ENCODE measurements at places on chromosomes 11 and 22.

DNA sequence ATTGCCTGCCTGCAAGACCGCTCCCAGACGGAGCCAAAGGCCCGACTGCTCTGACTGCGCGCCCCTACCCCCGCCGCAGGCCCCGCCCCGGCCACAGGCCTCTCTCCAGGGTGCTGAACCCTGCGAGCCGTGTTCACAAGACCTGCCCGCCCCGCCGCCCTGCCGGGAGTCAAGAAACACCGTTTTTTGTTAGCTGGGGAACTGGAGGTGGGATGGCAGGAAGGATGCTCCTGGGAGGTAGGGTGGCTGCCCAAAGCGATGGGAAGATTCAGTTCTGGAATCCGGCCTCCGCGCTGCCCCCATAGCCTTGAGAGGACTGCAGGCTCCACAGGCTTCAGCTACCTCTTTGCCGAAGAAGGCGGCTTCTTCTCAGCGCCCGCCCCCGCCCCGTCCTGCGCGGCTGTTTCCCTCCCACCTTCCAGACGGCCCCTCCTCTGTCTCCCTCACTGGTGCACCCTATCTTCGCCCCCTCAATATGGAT lies 2.7 kb upstream of the PDE2A start:
- no peak for DNase-seq

GRCh38 chr11:134008634-134009071 lies 51.9 kb upstream of the IGSF9B start:
- no peak for DNase-seq

DNA sequence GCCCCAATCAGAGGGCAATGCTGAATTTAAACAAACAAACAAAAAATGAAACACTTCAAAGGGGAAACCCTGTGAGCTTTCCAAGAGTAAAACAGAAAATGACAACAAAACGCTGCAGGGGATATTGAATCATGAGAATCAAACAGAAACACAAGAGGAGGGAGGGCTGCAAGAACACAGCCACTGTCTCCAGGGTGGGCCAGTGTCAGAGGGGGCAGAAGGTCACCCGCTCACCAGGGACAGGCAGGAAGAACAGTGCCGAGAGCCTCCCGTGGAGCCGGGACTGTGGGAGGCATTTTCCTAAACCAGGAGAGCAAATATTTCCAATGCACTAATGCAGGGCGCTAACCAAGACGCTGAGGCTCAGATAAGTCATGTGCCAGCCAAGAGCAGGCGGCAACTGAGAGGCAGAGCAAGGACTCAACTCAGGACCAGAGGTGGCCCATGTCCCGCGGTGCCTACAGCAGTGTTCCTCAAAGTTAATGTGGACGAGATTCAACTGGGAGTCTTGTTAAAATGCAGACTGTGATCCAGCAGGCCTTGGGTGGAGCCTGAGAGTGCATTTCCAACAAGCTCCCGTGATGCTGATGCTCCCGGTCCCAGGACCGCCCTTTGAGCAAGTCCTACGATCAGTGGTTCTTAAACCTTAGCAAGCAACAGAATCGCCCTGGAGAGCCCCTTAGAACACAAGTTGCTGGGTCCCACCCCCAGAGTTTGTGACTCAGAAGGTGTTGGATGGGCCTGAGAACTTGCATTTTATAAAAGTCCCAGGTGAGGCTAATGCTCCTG lies 197.2 kb downstream of the TENM4 start:
- no peak for DNase-seq

- DNase-seq: no peak
These were observed 41.4 kb downstream of the MCHR1 start for GRCh38 chr22:40720538-40721256.

- DNase-seq: peak; percentile 34
These were observed 17.5 kb downstream of the RELT start for GRCh38 chr11:73393479-73394415.

DNA sequence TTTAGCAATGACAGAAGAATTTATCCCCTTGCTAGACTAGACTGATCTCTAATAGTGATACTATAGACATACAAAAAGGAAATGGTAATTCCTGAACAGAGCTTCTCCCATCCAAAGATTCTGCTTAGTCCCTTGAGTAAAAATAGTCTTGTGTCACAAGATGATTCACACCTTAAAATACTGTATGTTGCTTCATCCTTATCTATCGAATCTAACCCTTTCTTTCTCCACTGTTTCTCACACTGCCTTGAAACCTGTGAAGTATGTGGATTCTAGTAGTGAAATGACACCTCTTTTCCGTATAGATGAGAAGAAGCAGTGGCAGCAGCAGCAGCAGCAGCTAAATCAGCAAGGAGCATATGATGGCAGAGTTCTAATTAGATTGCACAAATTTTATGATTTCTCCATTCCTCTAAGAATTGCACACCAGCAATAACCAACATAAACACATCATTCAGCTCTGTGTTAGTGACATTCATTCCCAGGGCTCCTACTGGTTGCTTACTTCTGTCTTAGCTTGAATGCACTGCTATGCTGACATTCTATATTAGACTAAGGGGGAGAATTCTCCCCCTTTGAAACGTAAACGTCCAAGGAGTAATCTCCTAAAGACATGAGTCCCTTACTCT lies 14.6 kb downstream of the KCNA4 start:
- no peak for DNase-seq

- peak; percentile 10 for DNase-seq
These were observed 1.3 kb upstream of the LPXN start for GRCh38 chr11:58576887-58577471.

GRCh38 chr22:46373921-46374662 lies 38.6 kb downstream of the TRMU start:
- peak; percentile 56 for DNase-seq

DNA sequence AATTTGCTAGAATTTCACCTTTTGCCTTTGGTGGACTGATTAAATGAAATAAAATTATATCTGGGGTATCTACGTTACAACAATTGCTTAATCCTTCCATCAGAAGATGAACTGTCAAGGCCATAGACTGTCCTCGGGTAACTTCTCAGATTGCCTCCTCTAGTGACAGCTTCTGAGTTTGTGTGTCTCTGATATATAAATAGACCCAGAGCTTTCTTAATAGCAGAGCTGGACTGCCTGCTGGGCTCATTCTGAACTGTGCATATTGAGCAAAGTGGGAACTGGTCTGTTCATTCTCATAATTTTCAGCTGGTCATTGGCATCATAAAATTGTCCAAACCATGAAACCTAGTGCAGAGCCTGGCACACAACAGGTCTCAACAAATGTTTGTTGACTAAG lies 99.1 kb upstream of the GRAMD1B start:
- DNase-seq: no peak

DNA sequence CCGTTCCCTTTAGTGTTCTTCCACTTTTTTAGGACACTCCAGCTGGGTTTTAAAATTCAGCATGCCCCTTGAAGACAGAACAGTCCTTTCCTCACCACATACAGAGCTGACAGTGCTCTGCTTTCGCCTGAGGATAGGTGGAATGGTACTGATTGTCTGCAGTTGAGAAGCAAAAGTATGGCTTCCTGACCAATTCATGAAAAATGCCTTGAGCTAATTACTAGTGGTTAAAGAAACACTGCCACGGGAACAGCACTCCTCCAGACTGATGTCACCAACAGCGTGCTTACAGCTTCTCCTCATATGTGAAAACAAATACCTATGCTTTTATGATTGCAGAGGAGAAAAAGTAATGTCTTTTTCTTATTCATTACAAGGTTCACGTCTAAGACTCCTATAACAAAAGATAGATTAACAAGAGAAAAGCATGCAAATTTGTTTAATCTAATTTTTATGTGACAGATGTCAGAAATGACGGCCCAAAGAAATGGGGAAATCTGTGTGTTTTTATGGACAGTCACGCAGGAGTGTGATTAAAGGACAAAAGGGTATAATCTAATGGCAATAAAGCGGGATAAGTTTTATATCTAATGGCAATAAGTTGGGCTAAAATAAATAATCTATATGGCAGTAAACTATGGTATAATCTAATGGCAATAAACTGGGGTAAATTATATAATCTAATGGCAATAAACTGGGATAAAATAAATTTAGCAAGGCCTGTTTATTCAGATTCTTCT lies 123.4 kb upstream of the ARHGAP42 start:
- DNase-seq: no peak

GRCh38 chr11:9762531-9762930 lies 98.7 kb downstream of the SWAP70 start:
- DNase-seq: no peak

DNA sequence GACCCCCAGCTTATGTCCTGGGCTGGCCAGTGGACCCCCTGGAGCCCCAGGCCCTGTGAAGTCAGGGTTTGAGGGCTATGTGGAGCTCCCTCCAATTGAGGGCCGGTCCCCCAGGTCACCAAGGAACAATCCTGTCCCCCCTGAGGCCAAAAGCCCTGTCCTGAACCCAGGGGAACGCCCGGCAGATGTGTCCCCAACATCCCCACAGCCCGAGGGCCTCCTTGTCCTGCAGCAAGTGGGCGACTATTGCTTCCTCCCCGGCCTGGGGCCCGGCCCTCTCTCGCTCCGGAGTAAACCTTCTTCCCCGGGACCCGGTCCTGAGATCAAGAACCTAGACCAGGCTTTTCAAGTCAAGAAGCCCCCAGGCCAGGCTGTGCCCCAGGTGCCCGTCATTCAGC lies 24.6 kb downstream of the CSF2RB start:
- DNase-seq: no peak

GRCh38 chr11:19931771-19932369 lies 219.2 kb downstream of the NAV2 start:
- no peak for DNase-seq

DNA sequence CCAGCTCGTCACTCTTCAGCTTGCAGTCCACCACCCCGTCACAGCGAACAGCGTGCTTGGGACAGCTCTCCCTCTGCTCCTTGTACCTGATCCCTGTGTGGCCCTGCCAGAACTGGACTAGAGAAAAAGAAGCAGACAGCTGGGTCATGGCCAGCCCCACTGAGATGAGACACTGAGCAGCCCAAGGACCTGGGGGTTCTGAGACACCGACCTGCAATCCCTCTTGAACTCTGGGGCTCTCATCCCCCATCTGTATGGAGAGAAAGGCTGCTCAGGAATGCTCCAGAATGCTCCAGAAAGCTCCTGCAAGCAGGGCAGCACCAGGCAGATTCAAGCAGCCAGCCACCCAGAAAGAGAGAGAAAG lies 14.8 kb downstream of the TMPRSS13 start:
- DNase-seq: no peak

DNA sequence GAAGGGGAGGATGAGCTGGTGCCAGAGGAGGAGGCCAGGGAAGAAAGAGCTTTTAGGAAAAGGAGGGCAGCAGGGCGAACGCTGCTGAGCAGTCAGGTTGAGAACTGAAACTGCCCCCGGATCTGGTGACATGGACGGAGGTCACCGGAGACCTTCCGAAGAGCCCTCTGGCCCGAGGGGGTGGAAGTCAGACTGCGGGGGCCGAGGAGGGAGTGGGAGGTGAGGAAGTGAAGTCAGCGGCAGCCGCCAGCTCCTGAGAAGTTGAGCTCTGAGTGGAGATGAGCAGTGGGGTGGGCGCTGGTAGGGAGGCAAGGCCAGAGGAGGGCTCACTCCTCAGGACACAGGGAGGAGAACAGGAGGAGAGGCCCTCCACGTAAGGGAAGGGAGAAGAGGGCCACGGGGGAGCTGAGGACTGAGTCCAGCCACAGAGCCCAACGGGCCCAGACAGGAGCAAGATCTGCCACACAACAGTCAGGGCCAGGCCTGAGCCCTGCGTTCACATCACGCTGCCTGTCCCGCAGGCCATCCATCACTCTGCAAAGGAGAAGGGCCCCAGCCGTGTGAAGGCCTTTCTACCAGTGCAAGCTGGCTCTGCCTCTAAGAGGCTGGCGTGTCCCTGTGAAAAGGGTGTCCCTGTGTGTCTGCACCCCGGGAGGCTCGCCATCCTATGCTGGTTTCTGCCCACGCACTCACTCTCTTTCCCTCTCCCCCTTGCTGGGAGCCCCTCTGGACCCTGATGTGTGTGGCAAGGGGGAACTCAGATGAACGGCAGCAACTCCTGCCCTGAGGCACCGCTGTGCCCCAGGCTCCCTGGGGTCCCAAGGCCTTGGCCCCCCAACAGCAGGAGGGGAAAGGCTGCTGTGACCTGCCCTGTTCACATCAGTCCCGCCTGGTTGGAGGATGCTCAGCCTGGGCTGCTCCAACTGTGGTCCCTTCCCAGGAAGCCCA lies 19.0 kb upstream of the LRRC32 start:
- DNase-seq: no peak

DNA sequence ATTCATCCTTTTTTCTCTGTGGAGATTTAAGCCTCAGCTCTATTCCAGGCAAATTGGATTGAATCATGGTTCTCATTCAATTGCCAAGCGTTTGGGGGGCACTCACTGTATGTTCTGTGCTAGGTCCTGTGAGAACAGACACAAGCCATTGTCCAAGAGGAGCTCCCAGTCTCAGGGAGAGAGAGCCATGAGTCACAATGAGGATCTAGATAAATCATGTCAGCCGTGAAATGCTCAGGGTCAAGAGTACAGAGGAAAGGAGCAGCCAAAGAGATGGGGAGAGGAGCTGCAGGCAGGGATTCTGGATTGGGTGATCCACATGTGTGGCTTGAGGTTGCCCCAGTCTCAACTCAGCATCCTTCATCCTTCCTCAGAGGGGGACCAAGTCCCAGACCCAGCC lies 93.6 kb downstream of the FEZ1 start:
- no peak for DNase-seq

DNA sequence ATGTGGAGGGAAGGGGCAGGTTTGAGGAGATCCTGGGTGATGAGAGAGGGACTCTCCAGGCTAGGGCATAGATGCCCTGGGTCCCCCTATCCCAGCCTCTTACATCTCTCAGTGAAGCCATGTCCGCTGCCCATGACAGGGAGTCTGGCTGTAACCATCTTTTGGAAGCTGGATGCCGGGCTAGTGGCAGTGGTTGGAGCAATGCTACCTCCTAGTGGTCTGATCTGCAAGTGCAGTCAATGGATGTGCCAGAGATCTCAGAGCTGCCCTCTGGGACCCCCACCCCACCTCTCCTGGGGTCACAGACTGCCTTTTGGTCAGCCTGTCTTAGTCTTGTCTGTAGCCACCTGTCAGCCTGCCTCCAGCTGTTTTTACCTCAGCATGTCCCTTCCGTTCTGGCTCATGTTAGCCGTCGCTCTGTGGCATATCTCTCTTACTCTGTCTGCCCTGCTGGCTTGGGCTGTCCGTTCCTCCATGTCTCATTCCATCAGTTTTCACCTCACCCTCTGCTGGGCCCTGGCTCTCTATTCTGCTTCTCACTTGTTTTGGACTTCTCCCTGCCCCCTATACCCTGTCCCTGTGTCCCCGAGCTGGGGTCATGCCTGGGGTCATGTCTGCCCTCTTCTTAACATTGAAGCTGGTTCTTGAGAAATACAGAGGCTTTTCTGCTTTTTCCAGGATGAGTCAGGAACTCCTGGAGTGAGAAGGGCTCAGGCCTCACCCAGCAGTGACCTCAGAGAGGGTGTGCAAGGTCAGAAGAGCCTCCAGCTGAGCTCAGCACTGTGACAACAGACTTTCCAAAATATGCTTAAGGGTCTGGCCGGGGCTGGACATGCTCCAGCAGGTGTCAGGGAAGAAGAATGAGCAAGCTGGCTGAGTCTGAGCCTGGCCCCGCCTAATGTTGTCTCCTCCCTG lies 52.0 kb upstream of the THY1 start:
- DNase-seq: peak; percentile 35

Data from GF-D8 (cell line).